ENCODE measurements at places on chromosomes 3 and 15.
A peak's percentile ranks its signal among the peaks of the same experiment; 100 is the strongest.

DNA sequence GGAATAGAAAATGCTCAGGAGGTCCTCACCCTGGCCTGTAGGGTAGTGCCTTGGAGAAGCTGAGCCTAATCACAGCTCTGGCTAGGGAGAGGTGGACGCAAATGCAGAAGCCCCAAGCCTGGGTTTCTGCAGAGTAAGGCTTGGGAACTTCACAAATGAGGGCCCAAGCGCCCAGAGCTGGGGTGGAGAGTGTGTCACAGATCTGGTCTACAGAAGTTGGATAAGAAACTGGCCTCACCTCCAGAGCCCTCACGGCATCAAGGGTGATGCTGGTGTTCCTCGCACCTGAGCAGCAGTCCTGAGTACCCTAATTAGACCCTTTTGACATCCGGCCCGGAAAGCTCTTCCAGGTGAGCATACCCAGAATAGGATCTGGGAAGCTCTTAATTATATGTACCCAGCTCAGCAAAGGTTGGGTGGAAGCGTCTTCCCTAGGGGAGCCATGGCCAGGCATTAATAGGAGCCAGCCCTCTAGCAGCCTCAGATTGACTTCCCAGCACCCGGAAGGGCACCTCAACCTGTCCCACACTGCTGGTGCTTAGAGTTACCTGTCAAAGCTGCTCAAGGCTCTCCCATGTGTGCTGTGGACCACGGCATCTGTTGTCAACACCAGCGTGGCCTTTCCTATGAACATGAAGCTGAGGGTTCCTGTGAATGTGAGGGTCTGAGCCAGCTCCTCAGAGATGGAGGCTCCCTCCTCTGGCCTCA is 31.8 kb downstream of the RBM5 start:
- DNase-seq: no peak

- DNase-seq: no peak
Observed at GRCh38 chr3:60313951-60314461, 937.2 kb downstream of the FHIT start.

GRCh38 chr15:32993285-32993684 is 201.2 kb downstream of the FMN1 start:
- DNase-seq: no peak

DNA sequence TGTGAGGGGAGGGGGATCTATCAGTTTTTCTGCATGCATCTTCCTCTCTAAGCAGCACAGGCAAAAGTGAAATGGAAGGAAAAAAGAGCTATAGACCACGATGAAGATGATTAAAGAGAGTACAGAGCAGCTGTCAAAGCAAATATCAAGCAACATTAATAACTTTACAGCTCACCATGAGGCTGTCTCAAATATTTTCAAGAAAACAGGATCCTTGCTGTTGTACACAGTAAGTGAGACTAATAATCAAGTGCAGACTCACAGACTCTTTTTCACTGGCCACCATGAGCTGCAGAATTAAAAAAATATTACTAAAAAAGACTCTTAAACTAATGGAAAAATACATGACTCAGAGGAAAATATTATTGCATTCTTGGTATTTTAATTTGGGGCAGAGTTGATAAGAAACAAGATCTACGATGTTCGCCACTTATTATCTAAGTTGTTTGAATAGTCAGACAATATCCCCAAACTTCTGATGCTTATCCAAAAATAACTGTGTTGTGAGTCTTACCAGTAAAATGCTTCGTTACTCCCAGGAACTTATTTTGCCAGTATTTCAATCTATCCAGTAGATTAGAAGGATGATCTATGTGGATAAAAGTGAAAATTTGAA is 817.5 kb upstream of the ALCAM start:
- no peak for DNase-seq

GRCh38 chr3:139343895-139344856 is at the start of gene MRPS22:
TSS of gene MRPS22 (plus strand) at chr3:139344020. CDS start at chr3:139344027, 7 bp downstream.
- peak; percentile 59 for DNase-seq

DNA sequence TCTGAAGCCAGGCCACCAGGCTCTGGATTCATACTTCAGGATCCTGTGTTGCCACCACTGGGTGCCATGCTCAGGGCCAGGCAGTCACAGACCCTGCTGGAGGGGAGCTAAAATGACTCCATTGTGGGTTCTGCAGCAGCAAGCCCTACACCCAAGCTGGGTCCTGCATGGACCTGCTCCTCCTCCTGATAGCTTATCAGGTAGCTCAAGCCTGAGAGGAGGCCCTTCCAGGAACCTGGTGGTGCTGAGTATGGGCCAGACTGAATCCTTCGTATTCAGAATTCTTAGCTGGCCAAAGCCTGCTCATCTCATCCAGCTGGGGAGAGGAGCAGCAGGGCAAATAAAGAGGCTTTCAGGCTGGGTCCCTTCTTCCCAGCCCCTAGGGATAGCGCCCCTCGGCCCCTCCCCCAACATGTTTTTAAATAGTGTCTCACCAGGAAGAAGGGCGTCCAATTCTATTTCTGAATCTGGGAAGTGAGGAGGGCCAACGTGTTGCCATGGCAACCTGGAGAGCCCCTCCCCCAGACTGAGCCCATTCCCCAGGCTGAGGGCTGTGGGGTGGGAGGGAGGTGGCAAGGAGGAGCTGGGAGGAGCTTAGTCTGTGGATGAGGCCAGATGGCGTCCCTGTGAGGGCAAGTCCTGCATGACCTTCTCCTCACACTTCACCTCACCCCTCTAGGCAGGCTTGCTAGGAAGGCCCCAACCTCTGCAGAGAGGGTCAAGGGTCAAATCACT is 11.0 kb upstream of the CAMKV start:
- DNase-seq: no peak

Measured in activated CD4-positive, alpha-beta T cell treated with anti-CD3 and anti-CD28 coated beads for 24 hours (primary cell).